ENCODE measurements at places on chromosomes 5 and 9.
A peak's percentile ranks its signal among the peaks of the same experiment; 100 is the strongest.

- peak; percentile 28 for DNase-seq
Measured at GRCh38 chr5:145906401-145906800, 30.0 kb upstream of the SH3RF2 start.

GRCh38 chr9:129923589-129923988 lies 88.3 kb downstream of the USP20 start:
- no peak for DNase-seq

- DNase-seq = no peak
Measured at GRCh38 chr5:178532666-178533065, 57.5 kb downstream of the COL23A1 start.

- no peak for DNase-seq
Measured at GRCh38 chr9:94478755-94479730, 75.8 kb upstream of the PCAT7 start.

GRCh38 chr5:66958201-66958979 lies 238.2 kb downstream of the CD180 start:
- peak; percentile 69 for DNase-seq

GRCh38 chr5:137146402-137146890 lies 352.7 kb downstream of the SPOCK1 start:
- DNase-seq = peak; percentile 99

GRCh38 chr5:123207081-123207537 lies 118.1 kb downstream of the PRDM6 start:
- DNase-seq = peak; percentile 91

DNA sequence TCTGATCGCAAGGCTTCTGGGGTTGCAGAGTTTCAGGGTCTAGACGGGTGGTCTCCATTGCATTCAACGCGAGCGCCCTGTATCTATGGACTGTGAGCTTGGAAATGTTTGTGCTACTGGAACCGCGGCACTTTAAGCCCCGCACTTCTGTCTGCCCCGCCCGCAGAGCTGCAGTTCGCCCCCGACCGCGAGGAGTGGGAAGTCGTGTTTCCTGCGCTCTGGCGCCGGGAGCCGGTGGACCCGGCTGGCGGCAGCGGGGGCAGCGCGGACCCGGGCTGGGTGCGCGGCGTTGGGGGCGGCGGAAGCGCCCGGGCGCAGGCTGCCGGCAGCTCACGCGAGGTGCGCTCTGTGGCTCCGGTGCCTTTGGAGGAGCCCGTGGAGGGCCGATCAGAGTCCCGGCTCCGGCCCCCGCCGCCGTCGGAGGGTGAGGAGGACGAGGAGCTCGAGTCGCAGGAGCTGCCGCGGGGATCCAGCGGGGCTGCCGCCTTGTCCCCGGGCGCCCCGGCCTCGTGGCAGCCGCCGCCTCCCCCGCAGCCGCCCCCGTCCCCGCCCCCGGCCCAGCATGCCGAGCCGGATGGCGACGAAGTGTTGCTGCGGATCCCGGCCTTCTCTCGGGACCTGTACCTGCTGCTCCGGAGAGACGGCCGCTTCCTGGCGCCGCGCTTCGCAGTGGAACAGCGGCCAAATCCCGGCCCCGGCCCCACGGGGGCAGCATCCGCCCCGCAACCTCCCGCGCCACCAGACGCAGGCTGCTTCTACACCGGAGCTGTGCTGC lies 1.0 kb downstream of the ADAMTS19 start:
- DNase-seq = peak; percentile 33

DNA sequence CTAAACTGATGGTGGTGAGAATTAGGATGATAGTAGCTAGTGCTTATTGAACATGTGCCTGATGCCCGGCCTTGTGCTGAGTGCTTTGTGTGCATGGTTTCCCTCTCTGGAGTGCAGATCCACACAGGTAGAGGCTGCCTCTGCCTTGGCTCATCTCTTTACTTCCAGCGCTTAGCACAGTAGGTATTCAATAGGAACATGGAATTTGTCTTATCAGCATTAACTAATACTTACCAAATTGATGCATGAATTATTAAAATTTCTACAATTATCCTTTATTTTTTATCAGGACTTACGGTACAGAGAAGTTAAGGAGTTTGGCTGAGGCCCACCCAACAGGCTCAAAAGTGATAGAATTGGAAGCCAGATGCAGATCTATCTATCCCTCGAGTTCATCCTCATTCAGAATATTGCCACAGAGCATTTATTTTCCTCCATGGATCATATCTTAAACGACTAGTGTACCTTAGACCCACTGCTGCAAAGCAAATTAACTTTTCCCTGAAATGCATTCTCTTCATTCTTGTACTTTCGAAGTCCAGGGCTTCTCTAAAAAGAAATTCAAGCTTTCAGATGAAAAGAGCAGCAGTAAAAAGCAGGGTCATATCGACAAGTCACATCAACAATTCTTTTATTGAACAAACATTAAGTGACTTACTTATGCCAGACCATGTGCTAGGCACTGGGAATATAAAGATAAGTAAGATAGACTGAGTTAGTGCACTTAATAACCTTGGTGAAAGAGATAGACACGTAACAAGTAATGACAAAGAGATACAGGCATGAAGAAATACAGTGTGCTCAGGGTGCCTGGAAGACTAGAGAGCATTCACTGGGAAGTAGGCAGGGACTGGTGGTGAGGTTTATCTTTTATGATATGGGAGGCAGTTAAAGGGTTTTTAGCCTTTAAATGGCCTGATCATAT lies 290.0 kb downstream of the ARRDC3 start:
- no peak for DNase-seq

DNA sequence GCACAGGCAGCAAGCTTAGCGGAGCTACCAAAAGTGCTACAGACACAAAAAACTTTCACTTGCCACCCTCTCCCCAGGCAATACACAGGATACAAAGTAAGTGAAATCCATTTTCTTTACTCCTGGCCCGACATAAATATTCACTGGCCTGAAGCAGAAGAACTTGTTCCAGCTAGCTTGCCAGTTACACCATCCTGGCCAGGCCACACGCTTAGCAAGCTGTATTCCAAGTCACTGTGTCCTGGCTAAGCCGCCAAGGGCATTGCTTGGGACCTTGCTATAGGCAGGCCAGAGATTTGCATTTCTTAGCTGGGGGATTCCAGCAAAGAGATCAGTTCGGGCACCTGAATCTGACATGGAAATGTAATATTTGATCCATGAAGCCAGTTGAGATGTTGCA lies 71.0 kb upstream of the SLC1A3 start:
- no peak for DNase-seq

DNA sequence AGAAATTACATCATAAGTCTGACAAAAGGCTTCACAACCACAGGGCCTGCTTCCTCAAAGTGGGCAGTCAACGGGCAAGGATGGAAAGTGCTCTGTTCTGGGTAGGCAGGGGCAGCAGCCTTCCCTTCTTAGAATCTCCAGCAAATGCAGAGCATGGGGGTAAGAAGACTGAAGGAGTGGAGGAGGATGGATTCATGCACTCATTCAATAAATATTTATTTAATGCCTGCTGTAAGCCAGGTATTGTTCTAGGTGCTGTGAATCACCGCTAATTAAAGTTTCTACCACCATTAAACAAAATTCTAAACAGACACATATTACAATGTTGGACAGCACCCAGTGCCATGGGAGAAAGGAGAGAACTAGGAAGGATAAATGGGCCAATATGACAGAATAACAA lies 195.6 kb downstream of the ELAVL2 start:
- DNase-seq = no peak

DNA sequence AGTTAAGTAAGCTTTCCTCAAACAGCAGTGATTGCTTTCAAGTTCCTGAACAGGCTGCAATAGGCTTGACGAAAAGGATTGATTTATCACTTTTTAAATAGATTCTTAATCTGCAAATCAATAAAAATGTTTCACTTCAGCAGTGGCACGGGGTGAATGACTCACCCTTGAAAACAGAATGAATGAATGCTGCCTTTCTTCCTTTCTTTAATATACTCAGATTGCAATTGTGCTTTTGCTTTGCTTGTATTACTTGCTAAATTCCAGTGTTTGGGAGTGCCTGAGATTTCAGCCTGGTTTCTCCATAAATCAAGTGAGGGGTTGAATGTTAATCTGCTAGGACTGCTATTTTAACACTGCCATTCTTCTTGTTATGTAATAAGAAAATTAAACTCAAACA lies 1293.8 kb downstream of the PTPRD start:
- DNase-seq = no peak

GRCh38 chr9:131095666-131096268 lies 564 bp upstream of the AIF1L start:
- DNase-seq = no peak

GRCh38 chr9:35488021-35488420 lies 1.9 kb upstream of the RUSC2 start:
- DNase-seq = peak; percentile 70

DNA sequence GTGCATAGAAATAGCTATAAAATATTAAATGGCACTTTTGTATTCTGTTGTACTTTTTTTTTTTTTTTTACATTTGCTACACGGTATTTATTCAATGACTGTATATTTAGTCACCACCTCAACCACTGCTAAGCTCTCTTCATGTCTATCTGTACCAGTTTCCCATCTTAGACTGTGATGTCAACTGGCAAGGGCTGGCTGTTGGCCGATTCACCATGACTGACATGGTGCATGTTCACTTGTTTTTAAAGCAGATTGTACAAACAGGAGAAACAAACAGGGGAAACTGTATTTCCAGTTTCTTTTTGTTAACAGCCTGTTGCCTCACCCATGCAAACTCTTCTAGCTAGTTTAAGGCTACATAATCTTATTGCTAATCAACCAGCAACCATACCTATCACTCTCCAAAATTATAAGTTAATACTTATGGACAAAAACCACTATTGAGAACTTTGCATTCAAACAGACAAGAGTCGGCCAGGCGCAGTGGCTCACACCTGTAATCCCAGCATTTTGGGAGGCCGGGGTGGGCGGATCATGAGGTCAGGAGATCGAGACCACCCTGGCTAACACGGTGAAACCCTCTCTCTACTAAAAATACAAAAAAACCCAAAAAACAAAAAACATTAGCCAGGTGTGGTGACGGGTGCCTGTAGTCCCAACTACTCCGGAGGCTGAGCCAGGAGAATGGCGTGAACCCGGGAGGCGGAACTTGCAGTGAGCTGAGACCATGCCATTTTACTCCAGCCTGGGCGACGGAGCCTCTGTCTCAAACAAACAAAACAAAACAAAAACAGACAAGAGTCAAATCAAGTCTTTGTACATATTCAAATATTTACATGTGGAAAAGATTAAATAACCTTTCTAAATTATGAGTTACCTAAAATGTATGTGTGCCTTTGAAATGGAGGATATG lies 13.2 kb downstream of the ZFAND5 start:
- DNase-seq = peak; percentile 90

DNA sequence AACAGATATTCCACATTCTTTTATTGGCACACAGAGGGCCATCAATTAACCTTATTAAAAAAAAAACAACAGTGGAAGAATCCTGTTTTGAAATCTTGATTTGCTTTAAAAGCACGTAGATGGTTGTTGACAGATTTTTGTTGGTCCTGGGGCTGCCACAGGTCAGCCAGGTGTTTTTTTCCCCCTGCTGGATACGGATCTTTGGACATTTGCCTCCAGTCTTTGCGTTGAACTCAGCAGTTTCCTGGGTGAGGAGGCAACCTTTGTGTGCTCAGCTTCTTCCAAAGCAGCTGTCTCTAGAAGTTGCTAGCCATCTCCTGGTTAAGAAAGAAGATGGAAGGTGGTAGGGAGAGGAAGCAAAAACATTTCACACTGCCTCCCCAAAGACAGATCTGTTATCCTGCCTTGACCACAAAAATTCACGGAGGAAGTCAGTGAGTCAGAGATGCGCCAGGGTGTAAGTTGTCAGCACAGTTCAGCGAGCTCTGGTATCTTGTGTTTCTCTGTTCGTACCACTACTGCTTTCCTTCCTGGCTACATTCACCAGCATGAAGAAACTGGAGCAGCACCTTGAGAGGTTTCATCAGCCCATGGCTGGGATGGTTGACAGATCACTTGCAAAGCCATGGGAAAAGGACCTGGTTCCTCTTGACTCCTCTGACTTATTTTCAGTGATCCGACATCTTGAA lies 207.3 kb downstream of the ARHGAP26 start:
- peak; percentile 95 for DNase-seq

DNA sequence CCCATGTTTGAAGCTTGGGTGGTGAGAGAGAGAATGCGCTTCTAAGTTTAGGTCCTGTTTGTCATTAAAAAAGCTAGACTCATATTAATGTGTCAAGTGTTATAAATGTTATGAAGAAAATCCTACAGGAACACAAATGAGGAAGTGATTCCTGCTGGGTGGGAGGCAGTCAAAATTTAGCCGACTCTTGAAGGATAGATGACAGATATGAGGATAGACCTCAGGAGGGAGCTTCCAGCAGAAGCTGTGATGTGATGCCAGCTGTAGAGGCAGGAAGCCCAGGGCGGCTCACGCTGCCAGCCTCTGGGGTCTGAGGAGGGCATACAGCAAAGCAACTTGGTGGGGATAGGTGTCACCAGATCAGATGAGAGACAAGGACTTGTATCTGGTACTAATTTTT lies 74.7 kb upstream of the ADAMTS16 start:
- DNase-seq = no peak

DNA sequence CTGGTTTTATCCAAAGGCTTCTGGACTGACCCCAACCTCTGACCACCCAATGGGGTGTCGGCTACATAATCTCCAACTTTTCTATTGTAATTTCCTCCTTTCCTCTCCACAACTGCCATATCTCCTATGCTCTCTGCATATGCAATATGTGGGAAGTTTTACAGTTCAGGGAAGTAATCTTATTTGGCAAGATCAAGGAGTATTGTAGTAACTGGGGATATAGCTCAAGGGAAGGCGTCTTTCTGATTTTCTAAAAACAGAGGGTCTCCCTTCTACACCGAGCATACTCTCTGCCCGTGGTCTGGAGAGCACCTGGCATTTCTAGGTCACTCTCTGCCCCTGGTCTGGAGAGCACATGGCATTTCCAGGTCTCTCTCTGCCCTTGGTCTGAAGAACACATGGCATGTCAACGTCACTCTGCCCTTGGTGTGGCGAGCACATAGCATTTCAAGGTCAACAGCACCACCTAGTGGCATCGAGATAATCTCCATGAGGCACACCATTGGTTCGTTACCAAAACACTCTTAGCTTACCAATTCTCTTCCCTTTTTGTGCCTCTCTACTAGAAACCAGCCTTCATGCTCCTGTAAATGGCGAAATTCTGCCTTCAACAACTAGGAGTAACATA lies 616.4 kb upstream of the NUDT12 start:
- DNase-seq = peak; percentile 60

- DNase-seq = peak; percentile 85
Measured at GRCh38 chr5:75335952-75336614, 937 bp upstream of the HMGCR start.

- no peak for DNase-seq
Measured at GRCh38 chr5:170313344-170313743, 15.8 kb upstream of the LCP2 start.

DNA sequence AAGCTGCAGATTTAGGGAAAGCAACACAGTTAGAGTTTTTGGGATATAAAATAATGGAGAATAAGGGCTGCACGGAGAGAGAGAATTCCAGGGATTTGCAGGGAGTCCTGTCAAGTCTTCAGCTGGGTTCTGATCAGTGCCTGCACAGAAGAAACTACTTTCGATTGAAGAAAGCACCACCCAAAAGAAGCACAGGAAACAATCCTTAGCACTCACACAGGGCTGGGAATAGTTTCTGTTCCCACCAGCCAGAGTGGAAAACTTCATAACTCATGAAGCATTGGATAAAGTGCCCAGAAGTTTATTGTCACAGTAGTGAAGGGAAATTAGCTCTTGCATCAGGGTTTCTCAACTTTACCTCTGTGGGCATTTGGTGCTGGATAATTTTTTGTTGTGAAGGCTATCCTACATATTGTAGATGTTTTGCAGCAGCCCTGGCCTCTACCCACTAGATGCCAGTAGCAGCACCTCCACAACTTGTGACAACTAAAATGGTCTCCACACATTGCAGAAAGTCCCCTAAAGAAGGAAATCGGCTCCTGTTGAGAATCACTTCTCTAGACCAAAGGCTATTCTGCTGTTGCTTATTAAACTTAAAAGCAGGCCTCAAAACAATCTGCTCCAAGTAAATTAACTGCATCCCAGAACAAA lies 71.0 kb upstream of the FAM120A start:
- no peak for DNase-seq

GRCh38 chr5:56279291-56279690 lies 46.2 kb upstream of the ANKRD55 start:
- DNase-seq = peak; percentile 50

Measured in fibroblast of skin of back (primary cell).